ENCODE measurements at places on chromosomes 12 and 14. TPM values are rescaled to one million over a fixed set of nuclear protein-coding genes. Genes with fewer than 3 reads are reported as not detected.

Gene SYT1
- total RNA-seq: 2.5 TPM

Gene VWF
- 47.8 TPM for total RNA-seq

Gene TUBA1C
- 48.5 TPM for total RNA-seq

DNA sequence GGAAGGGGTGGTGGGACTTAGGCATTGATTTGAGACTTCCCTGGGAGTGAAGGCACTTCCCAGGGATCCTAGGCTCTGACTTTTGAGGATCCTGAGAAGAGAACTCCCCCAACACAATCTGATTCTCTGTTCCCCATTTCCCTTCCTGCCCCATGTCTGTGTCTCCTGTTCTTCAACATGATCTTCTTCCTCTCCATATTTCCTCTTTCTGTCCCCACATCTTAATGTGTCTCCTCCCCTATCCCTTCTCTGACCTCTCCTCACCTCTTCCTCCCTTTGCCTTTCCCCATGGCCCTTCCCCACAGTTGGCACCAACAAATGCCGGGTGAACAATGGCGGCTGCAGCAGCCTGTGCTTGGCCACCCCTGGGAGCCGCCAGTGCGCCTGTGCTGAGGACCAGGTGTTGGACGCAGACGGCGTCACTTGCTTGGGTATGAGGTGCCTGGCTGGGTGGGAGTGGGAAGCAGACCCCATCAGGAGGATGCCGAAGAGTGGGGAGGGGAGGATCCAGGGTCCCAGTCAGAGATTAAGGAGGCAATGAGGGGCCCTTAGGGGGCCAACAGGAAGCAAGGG, 15.2 kb upstream of the LRP1-AS start:
- no peaks in the 10 kb centered on the region for H3K27me3 ChIP-seq
- peaks cover 85% of the 10 kb centered on the region for H3K36me3 ChIP-seq
- no peak overlapping the region for H3K27ac ChIP-seq
- peak; percentile 45 for DNase-seq
- H3K4me3 ChIP-seq: no peak overlapping the region

- H3K4me3 ChIP-seq: no peak overlapping the region
- H3K36me3 ChIP-seq: no peaks in the 10 kb centered on the region
- DNase-seq: no peak
- H3K27me3 ChIP-seq: no peaks in the 10 kb centered on the region
- no peaks in the 10 kb centered on the region for H3K4me1 ChIP-seq
These were observed 94.5 kb upstream of the PARP11 start for GRCh38 chr12:3967556-3968160.

DNA sequence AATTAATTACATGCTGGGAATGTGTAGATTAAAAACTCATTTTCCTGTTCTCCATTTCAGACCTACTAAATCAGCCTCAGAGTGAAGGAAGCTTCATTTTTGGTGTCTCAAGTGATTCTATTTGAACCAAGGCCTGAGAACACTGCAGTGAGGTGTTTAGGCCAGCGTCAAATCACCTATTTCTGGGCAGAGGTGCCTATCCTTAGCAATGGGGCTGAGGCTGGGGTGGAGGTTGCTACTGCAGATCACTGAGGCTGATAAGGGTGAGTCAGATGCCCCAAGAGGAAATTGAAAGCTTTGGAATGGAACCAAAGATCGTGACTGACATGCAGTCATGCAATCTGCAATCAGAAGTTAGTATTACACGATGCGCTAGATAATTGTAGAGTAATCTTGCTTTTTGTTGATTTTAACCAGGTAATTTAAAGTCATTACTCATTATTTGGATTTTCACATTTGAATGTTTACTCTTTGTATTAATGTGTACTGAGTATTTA, 4.4 kb downstream of the TXNRD1 start:
- H3K27me3 ChIP-seq: peaks cover 6% of the 10 kb centered on the region
- no peaks in the 10 kb centered on the region for H3K36me3 ChIP-seq
- peaks cover 3% of the 10 kb centered on the region for H3K4me1 ChIP-seq
- H3K4me3 ChIP-seq: no peak overlapping the region
- DNase-seq: no peak

- no peaks in the 10 kb centered on the region for H3K27me3 ChIP-seq
- no peaks in the 10 kb centered on the region for H3K4me1 ChIP-seq
- H3K4me3 ChIP-seq: no peak overlapping the region
- H3K27ac ChIP-seq: no peak overlapping the region
- DNase-seq: peak; percentile 20
These were observed 481.8 kb downstream of the TMEM117 start for GRCh38 chr12:44317651-44318126.

GRCh38 chr14:58794993-58795762, 157.4 kb downstream of the DACT1 start:
- no peak for DNase-seq
- no peak overlapping the region for H3K27ac ChIP-seq
- no peaks in the 10 kb centered on the region for H3K27me3 ChIP-seq
- no peak overlapping the region for H3K4me3 ChIP-seq
- peaks cover 4% of the 10 kb centered on the region for H3K4me1 ChIP-seq

GRCh38 chr12:107374161-107374840, 281.0 kb upstream of the CRY1 start:
- DNase-seq: peak; percentile 54
- H3K27ac ChIP-seq: no peak overlapping the region
- peaks cover 20% of the 10 kb centered on the region for H3K4me1 ChIP-seq
